ENCODE measurements at places on chromosomes 1 and 21.

DNA sequence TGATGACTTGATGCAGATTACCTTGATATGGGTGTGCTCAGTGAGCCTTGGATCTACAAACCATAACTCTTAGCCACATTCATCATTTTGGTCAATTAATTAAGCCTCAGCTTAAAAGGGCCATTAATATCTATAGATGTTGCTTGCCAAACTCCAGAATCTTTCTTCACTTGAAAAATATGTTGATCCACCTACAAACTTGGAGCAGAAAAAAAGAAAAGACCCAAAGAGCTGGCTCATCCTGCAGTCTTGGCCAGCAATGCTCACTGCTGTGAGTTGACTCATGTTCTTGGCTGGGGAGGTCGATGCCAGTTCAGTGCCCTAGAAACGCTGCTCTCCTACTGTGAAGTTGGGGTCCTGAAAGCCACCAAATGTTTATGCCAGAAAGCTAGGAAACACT, 75.4 kb downstream of the DPT start:
- DNase-seq = no peak

GRCh38 chr1:2157856-2158255, 36.7 kb downstream of the FAAP20 start:
- no peak for DNase-seq

DNA sequence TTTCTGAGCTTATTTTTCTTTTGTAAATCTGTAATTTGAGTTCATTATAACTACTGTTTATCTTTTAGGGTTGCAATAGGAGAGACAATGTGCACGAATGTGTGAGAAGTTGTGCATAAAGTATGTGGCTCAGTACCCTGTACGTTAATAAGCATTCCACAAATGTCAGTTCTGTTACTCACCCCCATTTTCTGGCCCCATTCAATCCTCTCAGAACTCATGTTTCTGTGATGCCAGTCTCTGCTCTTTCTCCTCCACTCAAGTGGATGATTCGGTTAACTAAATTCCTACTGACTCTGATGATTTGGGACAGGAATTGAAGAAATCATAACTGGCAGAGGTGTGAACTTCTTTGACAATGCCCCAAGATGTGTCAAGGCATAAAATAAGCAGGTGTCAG, 10.2 kb upstream of the DMRTB1 start:
- DNase-seq = no peak

DNA sequence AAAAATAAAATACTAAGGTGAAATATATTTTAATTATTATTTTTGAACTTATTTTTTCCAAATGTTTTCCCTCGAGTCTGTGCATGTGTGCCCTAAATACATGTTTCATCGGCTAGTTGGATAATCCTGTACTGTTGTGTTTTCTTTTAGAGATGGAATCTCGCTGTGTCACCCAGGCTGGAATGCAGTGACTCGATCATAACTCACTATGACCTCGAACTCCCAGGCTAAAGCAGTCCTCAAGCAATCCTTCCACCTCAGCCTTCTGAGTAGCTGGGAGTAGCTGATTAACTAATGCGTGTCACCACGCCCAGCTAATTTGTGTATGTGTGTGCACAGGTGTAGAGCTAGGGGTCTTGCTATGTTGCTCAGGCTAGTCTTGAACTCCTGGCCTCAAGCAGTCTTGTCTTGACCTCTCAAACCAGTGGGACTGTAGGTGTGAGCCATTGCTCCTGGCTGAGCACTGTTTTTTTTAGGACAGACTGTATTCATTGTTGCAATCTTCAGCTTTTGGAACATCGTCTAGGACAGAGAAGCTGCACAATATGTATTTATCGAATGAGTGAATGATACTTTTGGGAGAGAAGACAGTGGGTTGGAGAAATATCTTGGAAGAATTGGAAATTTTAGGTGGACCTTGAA, 4.8 kb upstream of the TMCO1 start:
- no peak for DNase-seq

GRCh38 chr1:212479188-212479587, 46.5 kb downstream of the NENF start:
- no peak for DNase-seq

GRCh38 chr1:168257397-168257796, 23.3 kb upstream of the TBX19 start:
- no peak for DNase-seq

DNA sequence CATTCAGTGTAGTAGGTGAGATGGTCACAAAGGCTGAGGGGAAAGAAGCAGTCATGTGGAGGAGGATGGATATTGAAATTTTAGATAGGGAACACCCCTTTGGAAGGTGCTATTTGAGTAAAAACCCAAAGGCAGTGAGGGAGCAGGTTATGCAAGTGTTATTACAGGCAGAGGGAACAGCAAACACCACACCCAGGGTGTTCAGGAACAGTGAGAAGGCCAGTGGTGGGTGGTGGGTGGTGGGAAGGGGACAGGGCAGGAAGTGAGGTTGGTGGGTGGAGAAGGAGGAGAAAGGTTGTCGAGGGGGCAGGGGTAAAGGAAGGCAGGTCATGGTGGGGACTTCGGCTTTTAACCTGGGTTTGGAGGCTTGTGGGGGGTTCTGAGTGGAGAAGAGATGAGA, 39.2 kb upstream of the SCMH1 start:
- DNase-seq = no peak

DNA sequence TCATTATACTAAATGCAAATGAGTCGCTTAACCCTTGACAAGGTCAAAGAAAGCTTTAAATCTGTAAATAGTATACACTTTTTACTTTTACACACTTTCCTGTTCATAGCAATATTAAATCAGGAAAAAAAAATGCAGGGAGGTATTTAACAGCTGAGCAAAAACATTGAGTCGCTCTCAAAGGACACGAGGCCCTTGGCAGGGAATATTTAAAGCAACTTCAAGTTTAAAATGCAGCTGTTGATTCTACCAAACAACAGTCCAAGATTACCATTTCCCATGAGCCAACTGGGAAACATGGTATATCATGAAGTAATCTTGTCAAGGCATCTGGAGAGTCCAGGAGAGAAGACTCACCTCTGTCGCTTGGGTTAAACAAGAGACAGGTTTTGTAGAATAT, 62.7 kb downstream of the CAPN2 start:
- DNase-seq = no peak

GRCh38 chr21:37575580-37575979, 209.0 kb downstream of the DYRK1A start:
- DNase-seq = no peak

- DNase-seq = no peak
Measured at GRCh38 chr1:30472526-30472925, 250.9 kb downstream of the MATN1 start.

DNA sequence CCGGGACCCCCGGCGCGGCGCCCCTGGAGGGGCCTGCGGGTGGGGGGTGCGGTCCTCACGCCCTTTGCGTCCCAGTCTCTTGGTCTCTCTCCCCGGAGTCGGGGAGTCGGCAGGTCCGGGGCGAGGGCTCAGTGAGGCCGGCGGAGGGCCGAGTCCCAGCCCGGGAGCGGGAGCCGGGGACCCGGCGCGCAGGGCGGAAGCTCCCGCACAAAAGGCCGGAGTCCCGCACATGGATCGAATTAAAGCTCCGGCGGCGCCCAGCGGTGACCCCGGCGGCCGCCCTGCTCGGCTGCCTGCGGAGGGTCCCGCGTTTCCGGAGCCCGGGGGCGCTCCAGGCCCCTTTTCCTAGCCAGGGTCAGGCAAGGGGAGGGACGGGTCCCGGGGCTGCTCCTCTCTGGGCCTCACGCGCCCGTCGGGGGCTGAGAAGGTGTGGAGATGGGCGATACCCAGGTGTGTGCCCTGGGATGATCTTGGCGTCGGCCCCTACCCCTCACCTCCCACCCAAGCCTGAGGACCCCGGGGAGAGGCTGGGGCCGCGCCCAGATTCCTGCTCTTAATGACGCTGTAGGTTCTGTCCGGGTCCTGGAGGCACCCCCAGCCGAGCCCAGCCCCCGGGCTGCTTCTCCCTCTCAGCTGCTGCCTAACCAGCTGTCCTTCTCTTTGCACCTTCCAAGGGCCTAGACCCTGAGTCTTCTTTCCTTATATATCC, 512 bp downstream of the FBLIM1 start:
- DNase-seq = no peak

- no peak for DNase-seq
Measured at GRCh38 chr1:20411196-20411980, 74.6 kb downstream of the CAMK2N1 start.

DNA sequence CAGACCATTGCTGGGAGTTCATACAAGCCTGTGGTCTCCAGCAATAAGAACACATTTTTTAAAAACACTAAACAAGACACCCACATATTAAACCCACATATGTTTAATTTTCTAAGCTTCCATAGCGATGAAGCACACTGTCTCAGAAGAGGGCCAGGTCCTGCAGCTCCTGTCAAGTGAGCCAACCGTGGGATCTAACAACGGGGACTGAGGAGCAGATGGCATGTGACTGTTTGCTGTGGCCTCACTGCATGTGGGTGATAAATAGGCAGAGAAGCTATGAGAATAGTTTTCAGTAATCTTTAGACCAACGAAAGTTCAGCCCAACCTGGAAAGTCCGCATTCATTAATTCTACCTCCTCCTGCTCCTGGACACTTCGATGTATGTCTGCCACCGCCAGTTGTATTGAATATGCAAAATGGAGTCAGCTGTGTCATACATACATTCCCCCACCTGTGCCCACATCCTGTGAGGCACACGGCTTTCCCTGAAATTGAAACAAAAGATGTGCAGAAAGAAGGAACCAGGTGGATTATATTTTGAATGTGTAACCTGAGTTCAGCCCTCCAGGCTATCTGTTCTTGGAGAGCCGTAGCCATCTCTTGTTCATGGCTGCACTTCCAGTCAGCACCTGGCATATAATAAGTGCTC, 88.2 kb downstream of the MIS18A start:
- DNase-seq = no peak

- DNase-seq = no peak
Measured at GRCh38 chr1:212310383-212310782, 25.2 kb downstream of the PPP2R5A start.

GRCh38 chr1:153921080-153921802, 1.5 kb downstream of the GATAD2B start:
- no peak for DNase-seq

- DNase-seq = no peak
Measured at GRCh38 chr21:18164483-18164882, 80.2 kb upstream of the CHODL start.

- no peak for DNase-seq
Measured at GRCh38 chr1:63277195-63278192, 44.9 kb upstream of the FOXD3 start.

DNA sequence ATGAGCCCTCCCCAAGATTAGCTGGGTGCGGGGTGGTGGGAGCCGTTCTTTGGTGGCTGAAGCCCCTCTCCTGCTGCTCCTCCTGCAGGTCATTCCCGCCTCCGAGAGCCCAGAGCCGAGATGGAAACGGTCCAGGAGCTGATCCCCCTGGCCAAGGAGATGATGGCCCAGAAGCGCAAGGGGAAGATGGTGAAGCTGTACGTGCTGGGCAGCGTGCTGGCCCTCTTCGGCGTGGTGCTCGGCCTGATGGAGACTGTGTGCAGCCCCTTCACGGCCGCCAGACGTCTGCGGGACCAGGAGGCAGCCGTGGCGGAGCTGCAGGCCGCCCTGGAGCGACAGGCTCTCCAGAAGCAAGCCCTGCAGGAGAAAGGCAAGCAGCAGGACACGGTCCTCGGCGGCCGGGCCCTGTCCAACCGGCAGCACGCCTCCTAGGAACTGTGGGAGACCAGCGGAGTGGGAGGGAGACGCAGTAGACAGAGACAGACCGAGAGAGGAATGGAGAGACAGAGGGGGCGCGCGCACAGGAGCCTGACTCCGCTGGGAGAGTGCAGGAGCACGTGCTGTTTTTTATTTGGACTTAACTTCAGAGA, 448 bp downstream of the G0S2 start:
- DNase-seq = no peak

DNA sequence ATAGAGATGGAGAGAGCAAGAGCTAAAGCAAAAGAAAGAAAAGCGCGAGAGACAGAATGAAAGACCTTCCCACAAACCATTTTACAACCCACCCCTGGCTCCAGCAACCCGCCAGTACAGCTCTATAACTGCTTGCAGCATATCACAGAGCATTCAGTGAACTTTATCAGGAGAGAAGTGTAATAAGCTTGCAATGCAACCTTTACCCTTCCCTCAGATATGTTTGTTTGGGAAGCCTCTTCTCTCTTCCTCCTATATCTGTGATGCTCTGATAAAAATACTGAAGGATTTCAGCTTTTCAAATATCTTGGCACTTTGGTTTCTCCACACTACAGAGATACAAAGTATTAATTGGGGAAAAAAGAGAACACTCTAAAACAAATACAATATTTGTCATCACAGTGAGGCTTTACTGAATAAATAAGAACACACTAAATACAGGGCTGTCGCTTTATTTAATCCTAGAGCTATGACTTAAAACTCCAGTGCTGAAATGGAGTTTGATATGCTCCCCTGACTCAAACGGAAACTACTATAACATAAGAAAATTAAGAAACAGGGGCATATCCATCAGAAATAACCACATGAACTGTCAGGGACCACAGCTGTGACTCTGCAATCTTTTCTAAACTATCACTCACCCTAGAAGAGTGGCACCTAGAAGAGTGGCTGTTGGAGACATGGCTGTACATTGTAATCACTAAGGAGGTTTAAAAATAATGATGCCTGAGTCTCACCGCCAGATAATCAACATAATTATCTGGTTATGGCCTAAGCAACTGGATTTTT, 6.7 kb downstream of the CRP start:
- no peak for DNase-seq

GRCh38 chr21:23936991-23937390, 1670.3 kb downstream of the MRPL39 start:
- DNase-seq = no peak

DNA sequence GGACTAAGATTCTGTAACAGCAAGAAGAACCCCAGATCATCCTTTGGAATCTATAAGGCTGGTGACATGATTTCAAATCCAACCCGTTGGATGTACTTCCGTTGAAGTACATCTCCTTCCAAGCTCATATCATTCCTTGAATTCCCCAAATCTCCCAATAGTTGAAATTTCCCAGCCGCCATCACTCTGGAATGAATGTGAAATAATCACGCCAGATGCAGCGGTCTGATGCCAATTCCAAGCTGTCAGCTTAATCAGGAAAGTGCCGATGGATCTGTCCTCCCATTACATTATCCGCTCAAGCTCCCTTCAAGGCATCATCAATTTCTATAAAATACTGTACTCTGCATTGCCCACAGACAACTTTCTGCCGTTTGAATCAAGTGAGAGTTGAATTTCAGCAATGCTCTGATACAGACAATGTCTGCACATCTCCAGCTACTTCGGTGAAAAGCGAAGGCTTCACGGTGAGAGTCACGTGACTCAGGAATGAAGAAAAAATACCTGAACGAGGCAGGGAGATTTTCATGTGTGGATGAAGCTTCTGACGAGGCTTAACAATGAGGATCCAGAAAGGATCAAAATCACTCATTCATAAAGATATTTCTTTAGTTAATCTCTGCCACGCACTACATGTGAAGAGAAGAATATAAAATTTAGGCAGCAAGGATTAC, 663.9 kb downstream of the AJAP1 start:
- no peak for DNase-seq
